Right renal pelvis (tissue), 4 donors: ENCODE measurements at places on chromosomes 3 and 15. TPM values are rescaled to one million over a fixed set of nuclear protein-coding genes. Genes with fewer than 3 reads are reported as not detected.

The ACSBG1 gene
- polyA plus RNA-seq, result 0.69 TPM

The CELF6 gene
- 4.4 TPM for polyA plus RNA-seq

The CNTN6 gene
- 2.0 TPM for polyA plus RNA-seq

The SKOR1 gene
- 0.44 TPM for polyA plus RNA-seq

The ADAMTS17 gene
- polyA plus RNA-seq, result 1.9 TPM

The LEKR1 gene
- polyA plus RNA-seq, result 2.5 TPM

The ZIC1 gene
- polyA plus RNA-seq, result 0.03 TPM

The LDHAL6B gene
- polyA plus RNA-seq, result 0.31 TPM

The NOX5 gene
- polyA plus RNA-seq, result 0.58 TPM

The GP5 gene
- 0.40 TPM for polyA plus RNA-seq

The FMN1 gene
- polyA plus RNA-seq, result 17.2 TPM

The KLHL6 gene
- polyA plus RNA-seq, result 1.1 TPM
